ENCODE measurements at places on chromosomes 7 and 10.

- DNase-seq, result no peak
Observed at GRCh38 chr7:123285076-123285700, 85.4 kb upstream of the SLC13A1 start.

DNA sequence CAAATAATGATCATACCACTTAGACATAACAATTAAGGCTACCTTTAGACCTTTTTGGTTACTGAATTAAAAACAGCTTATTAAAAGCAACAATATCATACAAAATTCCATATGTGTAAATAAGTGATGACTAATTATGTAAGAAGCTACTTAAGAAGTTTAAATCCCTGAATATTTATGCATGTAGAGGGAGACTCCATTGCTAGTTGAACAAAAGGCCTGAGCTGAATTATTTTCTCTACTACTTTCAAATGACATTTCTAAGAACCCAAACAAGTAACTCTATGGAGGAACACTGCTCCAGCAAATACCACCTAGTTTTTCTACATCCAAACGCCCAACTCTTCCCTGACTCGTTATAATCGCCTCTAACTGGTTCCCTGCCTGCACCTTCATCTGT lies 31.5 kb downstream of the EPC1 start:
- DNase-seq, result no peak

GRCh38 chr7:46224363-46224762 lies 303.3 kb upstream of the IGFBP3 start:
- DNase-seq, result no peak

- no peak for DNase-seq
Observed at GRCh38 chr7:101299511-101300464, 21.8 kb downstream of the IFT22 start.

GRCh38 chr10:62647375-62648092 lies 157.0 kb upstream of the ADO start:
- no peak for DNase-seq

All from NCI-H2081 treated with DMSO at 0.1 percent for 48 hours (cell line).